ENCODE measurements at places on chromosomes 16 and 17.

- no peak for DNase-seq
These were observed 646 bp downstream of the RABEP1 start for GRCh38 chr17:5282642-5283217.

DNA sequence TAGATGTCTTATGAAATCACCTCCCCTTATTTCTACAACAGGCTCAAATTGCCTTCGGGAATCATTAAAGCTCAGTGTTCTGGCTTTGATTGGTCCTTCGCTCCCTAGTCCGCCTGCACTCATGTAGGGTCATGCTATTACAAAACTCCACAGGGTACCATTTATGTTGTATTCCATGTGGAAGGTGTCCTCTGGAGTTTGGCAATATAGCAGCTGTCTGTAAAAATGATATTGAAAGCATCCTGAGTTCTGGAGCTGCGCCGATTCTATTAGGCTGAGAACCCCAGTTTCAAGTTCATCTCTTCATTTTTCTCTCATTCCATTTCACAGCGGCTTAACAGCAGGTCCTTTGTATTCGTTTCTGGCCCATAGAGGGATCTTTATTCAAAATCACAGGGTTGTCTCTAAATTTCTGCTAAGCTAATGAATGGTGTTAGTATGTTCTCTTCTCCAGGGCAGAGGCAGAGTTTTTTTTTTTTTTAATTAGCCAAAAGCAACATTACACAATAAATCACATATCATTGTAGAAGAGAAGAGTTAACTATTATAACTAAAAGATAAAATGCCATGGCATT, 71.9 kb upstream of the TEKT1 start:
- no peak for DNase-seq

DNA sequence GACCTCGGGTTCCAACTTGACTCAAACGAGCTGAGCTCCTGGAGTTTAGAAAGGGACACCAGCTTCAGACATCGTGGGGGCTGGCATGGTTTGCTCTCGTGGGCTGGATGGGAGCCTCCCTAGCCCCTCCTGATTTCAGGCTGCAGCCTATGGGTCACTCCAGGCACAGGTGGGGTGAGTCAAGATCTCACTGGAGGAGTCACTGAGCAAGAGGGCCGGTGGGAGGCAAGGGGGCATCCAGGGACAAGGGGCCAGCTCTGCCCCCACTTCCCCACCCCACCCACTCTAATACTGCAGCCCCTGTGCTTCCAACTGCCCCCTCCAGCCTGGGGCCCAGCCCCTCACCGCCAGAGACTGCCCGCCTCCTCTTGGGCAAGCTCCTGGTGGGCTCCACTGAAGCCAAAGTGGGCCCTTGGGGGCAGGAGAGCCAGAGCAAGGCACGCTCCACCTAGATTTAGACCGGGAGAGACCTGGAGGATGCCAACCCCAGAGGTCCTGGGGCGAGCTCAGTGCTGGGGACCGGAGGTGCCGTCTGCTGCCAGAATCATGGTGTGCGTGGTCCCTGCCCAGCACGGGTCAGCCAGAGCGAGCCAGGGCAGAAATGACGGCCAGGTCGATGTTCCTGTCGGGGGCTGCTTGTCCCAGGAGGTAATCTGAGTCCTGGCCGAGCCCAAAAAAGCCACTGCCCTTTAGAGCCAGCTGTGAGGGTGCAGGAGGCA, 6.4 kb downstream of the SLC16A3 start:
- no peak for DNase-seq

DNA sequence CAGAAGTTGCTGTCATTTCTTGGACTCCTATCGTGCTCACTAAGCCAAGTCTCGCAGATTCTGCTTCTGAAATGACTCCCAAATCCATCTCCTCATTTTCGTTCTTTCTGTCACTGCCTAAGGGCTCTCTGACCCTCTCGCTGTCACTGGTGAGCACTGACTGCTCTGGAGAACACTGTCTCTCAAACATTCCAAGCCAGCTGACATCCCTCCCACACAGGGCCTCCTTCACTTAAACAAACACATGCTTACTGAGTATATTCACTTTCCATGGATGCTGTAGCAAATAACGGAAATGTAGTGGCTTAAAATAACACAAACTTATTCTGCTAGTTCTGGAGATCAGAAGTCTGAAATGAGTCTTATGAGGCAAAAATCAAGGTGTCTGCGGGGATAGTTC, 18.8 kb downstream of the CACNG1 start:
- no peak for DNase-seq

GRCh38 chr17:17175917-17176316, 30.2 kb downstream of the PLD6 start:
- no peak for DNase-seq

DNA sequence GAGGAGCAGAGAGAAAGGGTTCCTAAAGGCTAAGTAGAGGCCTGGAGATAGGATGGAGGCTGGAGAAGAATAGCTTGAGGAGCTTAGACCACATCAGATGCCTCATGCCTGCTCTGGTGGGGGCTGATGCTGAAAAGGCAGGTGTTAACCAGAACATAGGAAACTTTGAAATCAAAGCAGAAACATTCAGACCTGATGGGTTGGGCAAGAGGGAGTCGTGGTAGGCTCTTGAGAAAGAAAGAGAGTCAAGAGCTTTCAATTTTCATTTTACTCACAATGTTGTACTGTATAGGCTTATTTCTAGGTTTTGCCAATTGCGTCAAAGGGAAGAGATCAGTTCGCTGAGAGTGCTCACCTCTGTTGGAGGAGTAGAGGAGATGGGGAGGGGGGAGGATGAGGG, 406.6 kb upstream of the SALL1 start:
- DNase-seq, result no peak

- DNase-seq, result no peak
These were observed 615.6 kb downstream of the MAF start for GRCh38 chr16:78984887-78985464.

DNA sequence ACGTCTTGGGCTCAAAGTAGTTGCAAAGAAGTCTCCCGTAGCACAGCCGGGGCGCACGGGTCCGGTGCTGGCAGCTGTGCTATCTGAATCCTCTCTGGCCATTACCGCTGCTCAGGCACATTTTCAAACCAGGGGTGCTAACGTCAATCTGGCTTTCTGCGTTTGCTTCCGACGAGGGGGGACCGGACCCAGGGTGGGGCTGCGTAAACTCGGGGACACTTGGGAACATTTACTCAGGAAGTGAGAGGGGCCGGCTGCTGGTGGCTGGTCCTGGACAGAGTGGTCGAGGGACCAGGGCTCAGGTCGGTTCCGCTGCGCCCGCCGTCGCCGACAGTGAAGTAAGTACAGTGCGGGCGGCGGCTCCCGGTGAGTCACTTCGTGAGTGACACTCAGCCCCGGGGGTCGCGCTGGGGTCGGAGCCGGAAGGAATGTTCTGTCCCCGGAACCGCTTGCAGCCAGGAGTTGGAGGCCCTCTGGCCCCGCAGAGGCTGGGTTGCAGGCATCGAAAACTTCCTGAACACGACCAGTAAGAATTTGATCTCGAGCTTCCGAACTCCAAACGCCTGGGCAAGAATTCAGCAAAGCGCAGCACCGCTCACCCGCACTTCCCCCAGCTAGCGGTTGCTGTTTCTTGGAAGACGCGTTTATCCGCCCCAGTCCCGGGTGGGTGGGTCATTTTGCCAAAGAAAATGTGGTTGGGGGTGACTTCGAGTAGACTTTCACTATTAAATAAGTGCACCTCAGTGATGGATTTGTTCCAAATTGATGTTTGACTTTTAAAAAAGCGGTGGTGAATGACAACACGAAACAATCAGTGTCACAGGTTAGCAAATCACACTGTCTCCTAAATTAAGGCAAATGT, 1.4 kb upstream of the HS3ST3B1 start:
- no peak for DNase-seq

DNA sequence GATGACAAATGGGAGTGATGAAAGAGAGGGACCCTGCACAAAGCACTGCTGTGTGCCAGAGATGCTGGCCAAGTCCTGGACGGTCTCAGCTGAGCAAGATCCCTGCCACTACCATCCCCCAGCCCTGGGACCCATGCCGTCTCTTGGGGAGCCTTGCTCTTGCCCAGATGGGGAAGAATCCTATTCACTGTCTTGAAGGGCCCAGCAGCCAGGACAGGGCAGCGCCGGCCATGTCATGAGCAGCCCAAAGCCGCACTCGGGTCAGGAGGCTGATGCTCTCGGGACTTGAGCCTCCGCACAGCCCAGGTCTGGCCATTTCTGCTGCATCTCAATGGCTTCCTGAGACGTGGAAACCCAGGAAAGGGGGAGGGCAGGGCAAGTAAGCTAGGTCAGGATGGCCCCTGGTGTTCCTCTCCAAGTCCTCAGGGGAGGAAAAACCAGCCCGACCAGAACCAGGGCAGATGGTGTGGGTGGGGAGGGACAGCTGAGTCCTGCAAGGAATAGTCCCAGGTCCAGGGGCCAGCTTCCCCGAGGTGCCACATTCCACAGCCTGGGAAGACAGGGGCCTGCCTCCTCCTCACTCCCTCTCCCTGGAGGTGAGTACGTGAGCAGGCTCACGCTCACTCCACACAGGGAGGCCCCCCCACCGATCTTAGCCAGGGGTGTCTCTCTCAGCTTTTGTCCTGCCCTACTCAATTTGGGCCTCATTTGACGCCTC, 7.8 kb upstream of the KRT19 start:
- no peak for DNase-seq

GRCh38 chr16:85926370-85926769, 27.4 kb downstream of the IRF8 start:
- DNase-seq, result no peak

GRCh38 chr16:13438064-13438463, 481.9 kb upstream of the ERCC4 start:
- DNase-seq, result peak; percentile 58

DNA sequence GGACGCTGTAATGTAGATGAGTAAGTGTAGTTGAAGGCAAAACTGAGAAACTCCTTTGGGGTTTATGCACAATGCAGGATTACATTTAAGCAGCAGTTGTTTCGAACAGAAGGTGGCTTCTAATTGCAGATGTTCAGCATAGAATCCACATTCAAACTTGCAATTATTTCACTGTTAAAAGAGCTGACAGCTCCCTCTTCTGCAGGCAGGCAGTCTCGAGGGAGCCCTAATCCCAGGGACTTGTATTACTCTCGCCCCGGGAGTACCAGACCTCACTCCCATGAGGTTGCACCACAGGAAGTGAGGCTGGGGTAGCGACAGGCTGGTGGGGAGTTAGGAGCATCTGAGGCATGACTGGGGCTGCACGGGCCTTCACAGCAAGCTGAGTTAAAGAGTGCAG, 484.3 kb upstream of the EEF2KMT start:
- no peak for DNase-seq

DNA sequence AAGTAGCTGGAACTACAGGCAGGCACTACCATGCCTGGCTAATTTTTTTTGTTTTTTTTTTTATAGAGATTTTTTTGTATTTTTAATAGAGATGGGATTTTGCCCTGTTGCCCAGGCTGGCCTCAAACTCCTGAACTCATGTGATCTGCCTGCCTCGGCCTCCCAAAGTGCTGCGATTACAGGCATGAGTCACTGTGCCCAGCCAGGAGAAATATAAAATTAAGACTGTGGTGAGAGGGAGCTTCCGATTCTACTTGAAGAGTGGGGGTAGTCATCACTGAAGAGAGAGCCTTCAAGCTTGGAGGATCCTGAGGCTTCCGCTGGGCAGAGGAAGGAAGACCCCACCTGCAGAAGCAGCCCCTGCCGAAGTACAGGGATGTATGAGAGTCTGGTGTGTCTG, 34.4 kb upstream of the RGS9 start:
- DNase-seq, result no peak

GRCh38 chr17:35046245-35046644, 17.3 kb downstream of the RFFL start:
- no peak for DNase-seq

- DNase-seq, result no peak
These were observed 2.3 kb upstream of the PAFAH1B1 start for GRCh38 chr17:2591040-2591640.

DNA sequence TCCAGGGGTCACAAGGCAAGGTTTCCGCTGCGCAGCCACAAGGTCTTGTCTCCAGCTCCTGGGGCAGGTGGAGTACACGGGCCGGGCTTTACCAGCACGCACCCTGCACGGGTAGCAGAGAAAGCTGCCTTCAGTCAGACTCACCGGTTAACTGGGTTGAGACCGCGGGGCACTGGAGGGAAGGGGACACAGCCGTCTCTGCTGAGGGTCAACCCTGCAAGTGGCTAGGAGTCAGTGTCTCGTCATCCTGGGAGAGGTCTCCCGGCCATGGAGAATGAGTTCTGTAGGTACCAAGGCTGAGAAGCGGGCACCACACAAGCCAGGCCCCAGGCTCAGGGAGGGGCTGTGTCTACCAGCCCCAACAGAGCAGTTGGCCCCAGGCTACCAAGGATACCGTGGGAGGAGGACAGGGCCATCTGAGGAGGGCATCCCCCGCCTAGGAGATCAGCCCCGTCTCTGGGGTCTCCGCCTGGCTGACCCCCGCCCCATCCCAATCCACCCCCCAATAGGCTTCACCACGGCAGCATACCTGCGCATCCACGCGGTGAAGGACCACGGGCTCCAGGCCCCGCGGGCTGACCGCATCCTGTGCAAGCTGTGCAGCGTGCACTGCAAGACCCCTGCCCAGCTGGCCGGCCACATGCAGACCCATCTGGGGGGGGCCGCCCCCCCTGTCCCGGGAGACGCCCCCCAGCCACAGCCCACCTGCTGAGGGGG, 2.8 kb upstream of the PRRT2 start:
- no peak for DNase-seq

GRCh38 chr17:79917902-79918484, 78.8 kb upstream of the CBX4 start:
- no peak for DNase-seq

DNA sequence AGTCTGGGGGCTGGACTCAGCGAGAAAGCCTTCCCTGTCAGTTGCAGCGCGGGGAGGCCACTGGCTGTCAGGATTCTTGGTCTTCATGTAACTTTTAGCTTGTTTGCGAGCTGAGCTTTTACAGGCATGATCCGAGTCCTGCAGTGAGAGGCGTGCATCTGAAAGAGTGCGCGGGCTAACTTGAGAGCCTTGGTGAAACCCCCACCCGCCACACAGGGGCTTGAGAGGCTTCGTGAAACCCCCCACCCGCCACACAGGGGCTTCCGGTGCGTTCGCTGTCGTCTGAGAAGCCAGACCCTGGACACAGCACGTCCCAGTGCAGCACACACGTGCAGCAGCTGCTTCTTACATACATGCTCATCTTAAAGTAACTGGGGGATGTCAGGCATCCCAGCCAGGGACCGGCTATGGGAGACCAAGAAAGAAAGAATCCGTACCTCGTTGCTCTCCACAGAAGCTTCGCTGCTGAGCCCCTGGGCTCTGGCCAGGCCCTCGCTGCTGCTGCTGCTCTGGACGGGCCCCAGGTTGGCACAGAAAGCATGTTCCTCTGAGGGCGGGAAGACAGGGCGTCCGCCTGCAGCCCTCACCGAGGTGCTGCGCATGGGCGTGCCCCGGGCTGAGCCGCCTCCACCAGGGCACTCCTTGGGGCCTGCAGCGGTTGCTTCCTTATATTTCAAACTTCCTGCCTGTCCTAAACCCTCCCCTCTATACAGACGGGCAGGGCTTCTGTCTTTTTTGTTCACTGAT, 7.8 kb downstream of the NUDT16L1 start:
- DNase-seq, result no peak

DNA sequence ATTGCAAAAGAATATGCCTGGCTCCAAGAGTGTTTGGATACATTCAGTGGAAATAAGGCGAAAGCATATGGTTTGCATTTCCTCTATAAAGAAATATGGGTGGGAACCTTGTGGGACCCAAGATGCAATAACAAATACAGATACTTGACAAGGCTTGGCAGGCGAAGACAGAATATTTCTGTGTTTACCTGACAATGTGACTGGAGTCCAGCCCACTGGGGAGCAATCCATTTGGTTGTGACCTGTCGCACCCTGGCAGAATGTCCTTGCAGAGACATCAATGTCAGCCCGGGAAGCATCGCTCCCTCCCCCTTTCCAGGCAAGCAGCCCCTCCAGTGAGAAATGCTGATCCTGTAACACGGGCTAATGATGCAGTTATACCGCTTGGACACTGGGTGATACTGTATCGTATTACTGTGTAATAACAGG, 296.6 kb downstream of the MAF start:
- DNase-seq, result no peak

All from GM12878 (cell line).